CD8-positive, alpha-beta T cell (primary cell): ENCODE measurements at places on chromosomes 6 and 20.

DNA sequence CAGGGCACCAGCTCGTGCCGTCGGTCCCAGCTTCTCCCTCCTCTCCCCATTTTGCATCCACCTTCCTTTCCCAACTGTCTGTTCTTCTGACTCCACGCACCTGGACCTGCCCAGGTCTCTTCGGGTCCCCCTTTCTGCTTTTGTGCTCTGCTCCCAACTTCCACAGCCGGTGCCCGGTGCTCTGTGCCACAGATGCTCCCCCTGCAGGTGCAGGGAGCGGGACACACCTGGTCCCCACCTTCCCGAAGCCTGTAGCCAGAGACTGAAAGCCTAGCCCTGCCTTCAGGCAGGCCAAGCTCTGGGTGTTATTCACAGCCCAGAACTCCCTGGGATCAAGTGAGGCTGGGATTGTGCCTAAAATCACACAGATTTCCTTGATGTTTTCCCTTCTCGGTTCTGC, 24.6 kb upstream of the BMP7 start:
- DNase-seq: no peak

DNA sequence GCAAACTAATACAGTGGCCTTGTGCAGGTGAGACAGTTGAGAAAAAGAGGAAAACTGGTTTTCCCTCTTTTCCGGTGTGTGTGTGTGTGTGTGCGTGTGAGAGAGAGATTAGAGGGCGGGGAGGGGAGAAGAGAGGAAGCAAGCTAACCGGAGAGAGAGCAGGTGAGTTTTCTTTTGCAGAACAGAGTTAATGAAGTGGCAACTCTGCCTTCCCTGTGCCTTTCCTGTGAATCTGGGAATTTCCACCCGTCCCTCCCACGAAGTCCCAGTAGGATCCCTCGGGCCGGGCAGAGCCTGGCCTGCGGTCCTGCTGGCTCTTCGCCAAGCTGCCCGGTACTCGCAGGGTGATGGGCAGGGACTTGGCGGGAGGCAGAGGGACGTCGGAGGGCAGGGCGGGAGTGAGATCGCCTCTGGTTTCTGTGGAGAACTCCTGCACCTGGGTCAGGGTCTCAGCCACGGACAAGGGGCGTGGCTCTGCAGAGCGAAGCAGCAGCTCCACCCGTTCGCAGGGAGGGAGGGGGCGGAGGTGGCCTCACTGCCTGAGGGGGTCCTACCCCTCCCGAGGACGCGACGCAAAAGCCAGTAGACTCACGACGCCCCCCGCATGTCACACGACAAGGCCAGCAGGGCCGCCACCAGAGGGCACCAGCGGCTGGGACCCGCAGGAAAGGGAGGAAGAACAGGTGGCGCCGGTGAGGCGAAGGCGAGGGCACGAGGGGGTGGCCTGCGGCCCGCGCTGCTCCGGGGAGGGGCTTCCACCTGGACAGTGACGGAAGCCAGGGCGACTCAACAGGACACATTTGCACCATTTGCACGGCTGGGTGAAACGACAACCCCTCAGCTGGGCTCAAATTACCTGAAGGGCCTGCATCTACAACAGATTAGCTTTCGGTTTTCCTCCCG, 51.2 kb upstream of the RNF182 start:
- DNase-seq: peak; percentile 47

DNA sequence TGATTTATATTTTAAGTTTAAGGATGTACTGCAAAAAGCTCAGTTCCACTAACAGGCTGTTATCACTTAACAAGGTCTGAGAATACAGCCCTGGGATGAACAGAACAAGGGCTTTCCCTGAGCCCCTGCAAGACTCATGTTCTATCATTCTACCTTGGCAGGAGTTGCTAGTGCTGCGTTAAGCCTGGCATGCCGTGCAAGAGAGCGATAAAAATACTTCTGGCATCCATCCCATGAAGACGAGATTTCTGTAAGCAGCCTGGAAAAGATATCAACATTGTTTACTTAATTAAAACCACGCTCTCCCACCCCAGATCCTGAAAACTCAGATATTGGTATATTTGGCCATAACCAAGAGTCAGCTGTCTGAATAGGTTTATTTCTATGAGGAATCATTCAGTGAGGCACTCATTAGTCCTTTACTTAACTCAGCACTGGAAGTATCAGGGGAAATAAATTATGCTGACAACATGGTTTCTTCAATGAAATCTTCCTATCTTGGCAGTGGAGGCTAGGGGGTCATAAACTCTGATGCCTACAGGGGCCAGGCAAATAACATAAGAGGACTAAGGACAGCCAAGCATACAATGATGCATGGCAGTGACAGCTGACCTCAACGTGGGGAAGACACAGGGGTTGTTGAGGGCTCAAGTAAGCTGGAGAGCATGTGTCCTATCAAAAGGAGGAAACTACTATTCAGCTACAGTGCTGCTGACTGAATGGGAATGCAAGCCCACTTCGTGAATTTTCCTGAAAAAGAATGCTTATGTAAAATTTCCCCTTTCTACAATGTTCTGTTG, 37.6 kb upstream of the LYRM2 start:
- DNase-seq: no peak

DNA sequence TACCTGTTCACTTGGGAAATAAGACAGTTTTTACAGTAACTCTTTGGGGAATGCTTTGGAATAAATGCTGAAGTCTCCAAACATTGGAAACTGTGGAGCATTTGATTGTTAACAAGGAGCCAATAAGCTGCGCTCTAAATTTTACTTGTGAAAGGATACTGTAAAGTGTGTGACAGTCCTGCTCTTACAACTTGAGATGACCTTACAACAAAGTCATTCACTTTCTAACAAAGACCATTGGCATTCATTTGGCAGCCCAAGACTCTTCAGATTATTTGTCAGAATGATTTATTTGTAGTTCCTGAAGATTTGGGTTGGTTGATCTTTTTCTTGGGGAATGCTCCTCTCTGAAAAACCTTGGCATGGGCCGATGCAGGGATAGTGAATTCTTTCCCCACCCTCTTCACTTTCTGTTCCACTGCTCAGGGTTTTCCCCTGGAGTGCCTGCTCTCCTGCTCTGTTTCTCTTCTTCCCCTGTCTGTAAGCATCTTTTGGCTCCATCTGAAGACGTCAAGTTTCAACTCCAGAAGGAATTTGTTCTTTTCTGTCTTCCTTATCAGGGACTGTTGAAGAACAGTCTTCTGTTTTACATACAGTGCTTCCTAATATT, 116.4 kb downstream of the AKAP7 start:
- no peak for DNase-seq

- no peak for DNase-seq
Observed at GRCh38 chr20:18637224-18637623, 49.4 kb downstream of the DTD1 start.

DNA sequence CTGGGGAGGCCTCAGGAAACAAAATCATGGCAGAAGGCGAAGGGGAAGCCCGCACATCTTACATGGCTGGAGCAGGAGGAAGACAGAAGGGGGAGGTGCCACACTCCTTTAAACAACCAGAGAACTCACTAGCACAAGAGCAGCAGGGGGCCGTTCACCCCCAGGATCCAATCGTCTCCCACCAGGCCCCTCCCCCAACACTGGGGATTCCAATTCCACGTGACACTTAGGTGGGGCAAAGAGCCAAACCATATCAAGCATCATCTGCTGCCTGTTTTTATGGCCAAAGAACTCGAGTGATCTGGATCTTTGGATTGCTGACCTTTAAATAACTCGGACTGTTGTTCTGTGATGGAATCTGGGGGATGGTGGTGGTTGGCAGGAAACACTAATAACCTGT, 28.0 kb downstream of the PNLDC1 start:
- no peak for DNase-seq

GRCh38 chr6:9140951-9141460, 705.7 kb upstream of the SLC35B3 start:
- no peak for DNase-seq

- no peak for DNase-seq
Observed at GRCh38 chr6:158037021-158037420, 55.4 kb downstream of the SYNJ2 start.

DNA sequence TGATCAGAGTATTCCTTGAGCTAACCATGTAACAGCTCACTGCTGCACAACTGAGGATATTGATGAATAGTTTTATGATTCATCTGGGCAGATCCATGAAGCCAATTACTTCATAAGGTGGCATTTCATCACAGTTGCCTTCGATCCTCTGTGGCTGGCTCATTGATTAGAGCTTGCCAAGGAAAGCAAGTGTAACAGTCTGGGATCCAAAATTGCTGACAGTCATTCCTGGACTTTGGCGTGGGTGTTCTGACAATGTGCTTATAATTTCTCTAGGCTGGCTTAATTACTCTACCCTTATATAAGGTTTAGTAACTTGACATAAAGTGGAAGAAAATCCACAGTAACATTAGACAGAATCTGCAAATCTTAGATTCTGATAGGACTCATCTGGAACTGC, 551.3 kb upstream of the CDH4 start:
- no peak for DNase-seq

DNA sequence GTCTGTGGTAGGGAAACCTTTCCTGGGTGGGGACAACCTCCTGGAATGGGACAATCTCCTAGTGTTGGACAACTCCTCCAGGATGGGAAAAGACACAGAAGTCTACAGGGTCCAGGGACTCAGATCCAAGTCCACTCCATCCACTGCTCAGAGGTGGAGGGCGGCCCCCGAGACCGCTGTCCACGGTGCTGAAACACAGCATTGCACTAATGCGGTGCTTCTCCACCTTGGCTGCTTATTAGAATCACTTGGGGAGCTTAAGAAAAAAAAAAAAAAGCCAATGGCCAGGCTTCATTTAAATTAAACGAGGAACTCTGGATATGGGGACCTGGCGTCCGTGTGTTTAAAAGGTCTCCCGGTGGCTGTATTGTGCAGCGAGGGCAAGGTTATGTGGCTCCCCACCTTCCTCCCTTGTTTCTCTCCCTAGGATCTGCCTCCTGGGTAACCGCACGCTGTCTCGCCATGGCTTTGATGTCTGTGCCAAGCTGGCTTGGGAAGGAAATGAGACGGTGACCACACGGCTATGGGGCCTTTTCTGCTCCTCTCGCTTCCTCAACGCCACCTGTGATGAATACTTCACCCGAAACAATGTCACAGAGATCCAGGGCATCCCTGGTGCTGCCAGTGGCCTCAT, 12.0 kb downstream of the SLC12A5 start:
- DNase-seq: no peak

DNA sequence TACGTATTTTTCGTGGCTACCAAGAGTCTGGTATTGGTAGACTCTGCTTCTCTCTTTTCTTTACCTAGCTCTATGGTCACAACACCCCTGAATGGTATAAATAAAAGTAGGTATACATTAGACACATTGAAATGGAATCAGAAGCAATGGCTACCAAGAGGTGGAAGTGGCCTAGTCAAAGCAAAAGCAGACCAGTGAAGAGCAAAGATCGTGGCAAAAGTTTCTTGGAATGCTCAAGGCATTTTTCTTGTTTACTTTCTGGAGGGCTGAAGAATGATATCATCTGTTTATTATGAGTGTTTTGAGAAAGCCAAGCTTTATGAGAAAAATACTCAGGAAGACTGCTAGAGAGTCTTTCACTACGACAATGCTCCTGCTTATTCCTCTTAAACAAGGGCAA, 28.6 kb upstream of the MOCS1 start:
- DNase-seq: no peak

GRCh38 chr6:40342723-40343122, 244.4 kb downstream of the LRFN2 start:
- no peak for DNase-seq

GRCh38 chr6:124294574-124295200, 491.0 kb downstream of the NKAIN2 start:
- no peak for DNase-seq

DNA sequence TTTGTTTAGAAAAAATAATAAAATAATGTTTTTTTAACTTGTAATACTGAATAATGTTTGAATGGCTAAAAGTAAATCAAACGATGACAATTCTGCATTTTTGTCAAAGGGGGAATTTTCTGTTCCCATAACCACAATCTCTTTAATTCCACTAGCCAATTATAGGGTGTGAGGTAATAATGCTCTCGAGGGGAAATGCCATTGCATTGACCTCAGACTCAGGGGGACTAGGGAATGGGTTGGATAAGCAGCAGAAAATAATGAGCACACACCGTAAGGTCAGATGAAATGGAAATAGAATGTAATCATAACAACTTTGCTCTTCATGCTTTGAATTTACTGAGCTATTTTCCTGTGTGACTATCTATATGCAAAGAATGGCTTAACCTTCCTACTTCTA, 584.7 kb downstream of the RFPL4B start:
- DNase-seq: no peak

GRCh38 chr6:129233458-129234134, 350.7 kb downstream of the LAMA2 start:
- DNase-seq: no peak

GRCh38 chr20:5973172-5973571, 22.7 kb downstream of the MCM8 start:
- no peak for DNase-seq

DNA sequence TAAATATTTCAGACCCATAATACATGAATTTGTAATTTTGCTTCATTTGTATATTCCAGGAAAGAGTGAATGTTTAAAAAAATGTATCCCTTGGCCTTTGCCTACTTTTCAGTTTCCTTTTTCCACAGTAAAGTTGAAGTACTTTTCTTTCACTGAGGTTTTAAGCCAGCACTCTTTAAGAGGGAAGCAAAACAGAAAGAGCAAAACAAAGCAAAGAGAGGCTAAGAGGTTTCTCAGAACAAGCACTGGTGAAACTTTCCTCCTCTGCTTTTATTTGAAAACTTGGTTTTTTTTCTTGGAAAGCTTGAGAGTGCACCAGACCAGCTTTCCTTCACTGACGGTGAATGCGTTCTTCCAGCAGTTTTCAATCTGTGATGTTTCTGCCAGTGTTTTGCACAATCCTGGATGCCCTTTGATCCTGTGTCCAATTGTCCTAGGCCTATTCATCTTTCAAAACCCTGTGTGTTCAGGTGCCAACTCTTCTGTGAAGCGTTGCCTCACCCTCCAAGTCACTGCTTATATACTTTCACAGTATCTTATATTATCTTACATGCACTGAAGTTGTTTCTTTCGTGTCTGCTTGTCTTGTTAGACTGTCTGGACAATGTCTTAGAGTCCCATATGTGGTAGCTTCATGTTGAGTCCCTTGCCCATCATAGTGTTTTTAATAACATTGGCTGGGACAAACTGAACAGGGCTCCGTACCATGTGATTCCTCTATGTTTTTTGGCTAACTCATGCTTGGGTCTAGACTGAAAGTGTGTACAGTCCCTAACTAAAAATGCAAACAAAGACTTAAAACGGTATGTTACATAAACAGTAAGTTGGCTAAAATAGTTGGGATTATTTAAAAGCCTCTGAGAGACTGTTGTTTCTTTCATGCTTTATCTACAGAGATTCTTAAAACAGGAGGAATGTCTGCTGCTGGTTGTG, 1.9 kb downstream of the RNF217 start:
- no peak for DNase-seq

GRCh38 chr6:5142915-5143314, 57.8 kb downstream of the PPP1R3G start:
- no peak for DNase-seq

DNA sequence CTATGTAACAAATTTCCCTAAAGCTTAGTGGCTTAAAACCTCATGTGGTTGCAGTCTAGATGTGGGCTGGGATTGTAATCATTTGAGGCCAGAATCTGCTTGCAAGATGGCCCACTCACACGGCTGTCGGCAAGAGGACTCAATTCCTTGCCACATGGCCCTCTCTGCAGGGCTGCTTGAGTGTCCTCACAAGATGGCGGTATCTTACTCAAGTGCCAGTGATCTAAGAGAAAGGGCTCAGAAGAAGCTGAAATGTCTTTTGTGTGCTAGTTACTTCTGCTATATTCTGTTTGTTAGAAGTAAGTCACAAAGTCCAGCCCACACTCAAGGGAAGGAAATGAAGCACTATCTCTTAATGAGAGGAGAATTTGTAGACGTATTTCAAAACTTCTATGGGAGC, 47.1 kb upstream of the PMEPA1 start:
- no peak for DNase-seq
